Bronchial epithelial cell (primary cell): ENCODE measurements at places on chromosomes 2 and 18. TPM values are rescaled to one million over a fixed set of nuclear protein-coding genes. Genes with fewer than 3 reads are reported as not detected.
A peak's percentile ranks its signal among the peaks of the same experiment; 100 is the strongest.

The AFG3L2 gene
- 57.0 and 67.1 TPM in 2 replicates for total RNA-seq

The TRABD2A gene
- total RNA-seq = 0.64 and 1.3 TPM in 2 replicates

The EVA1A gene
- total RNA-seq = 4.6 and 5.8 TPM in 2 replicates

The ANTXR1 gene
- 1.5 and 3.7 TPM in 2 replicates for total RNA-seq

The LYPD6B gene
- 14.7 and 34.2 TPM in 2 replicates for total RNA-seq

The CCDC141 gene
- not detected in 2 replicates for total RNA-seq

The KCNG2 gene
- not detected in 2 replicates for total RNA-seq

The HOXD9 gene
- not detected in 2 replicates for total RNA-seq

- DNase-seq = no peak
Observed at GRCh38 chr2:66431846-66432587, 2.9 kb upstream of the MEIS1 start.

DNA sequence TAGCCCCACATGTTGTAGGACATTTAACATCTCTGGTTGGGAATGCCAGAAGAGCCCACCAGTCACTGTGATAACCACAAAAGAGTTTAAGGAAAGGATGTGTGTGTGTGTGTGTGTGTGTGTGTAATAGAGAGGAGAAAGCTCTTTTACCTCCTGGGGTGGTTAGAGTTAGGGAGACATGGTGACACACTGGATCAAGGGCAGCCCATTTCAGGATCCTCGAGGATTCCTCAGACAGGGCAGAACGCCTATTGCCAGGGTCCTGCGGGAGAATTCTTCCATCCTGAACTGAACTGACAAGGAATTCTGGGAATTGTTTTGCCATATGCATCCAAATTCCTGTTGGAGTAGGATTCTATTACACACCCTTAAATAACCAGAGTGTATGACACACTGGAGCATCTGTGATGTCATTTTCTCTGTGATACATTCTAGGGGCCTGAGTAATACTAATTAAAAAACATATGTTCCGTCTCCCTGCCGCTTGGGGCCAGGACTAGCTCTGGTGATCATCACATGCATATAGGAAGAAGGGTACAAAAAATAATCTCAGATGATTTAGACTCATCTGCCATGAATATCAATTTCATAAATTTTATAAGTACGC is 156.4 kb upstream of the MMADHC start:
- DNase-seq = peak; percentile 84

DNA sequence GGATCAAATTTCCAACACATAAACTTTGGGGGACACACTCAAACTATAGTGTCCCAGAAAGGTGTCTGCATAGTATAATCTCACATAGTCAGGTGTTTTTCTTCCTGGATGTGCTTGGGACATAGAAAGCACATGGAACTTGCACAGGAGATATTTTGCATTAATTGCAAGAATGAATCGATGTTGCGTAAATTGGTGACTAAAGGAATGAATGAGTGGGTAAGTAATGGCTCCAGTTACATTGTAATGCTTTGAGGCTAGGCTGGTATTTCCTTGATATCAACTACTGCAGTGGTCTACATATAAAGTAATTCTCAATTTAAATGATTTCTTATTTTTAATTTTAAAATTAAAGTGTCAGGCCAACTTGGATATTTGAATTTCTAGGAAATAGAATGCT is 53.4 kb downstream of the SH3RF3 start:
- DNase-seq = peak; percentile 56

- no peak for DNase-seq
Observed at GRCh38 chr2:203940039-203940438, 3.5 kb downstream of the ICOS start.

GRCh38 chr2:127361929-127362885 is 25.6 kb downstream of the MAP3K2 start:
- no peak for DNase-seq

GRCh38 chr2:129277585-129277981 is 701.9 kb upstream of the RAB6C start:
- peak; percentile 52 for DNase-seq

GRCh38 chr2:72689579-72690195 is 136.1 kb downstream of the EXOC6B start:
- DNase-seq = no peak

GRCh38 chr2:176768185-176768584 is 444.4 kb upstream of the HNRNPA3 start:
- DNase-seq = no peak

DNA sequence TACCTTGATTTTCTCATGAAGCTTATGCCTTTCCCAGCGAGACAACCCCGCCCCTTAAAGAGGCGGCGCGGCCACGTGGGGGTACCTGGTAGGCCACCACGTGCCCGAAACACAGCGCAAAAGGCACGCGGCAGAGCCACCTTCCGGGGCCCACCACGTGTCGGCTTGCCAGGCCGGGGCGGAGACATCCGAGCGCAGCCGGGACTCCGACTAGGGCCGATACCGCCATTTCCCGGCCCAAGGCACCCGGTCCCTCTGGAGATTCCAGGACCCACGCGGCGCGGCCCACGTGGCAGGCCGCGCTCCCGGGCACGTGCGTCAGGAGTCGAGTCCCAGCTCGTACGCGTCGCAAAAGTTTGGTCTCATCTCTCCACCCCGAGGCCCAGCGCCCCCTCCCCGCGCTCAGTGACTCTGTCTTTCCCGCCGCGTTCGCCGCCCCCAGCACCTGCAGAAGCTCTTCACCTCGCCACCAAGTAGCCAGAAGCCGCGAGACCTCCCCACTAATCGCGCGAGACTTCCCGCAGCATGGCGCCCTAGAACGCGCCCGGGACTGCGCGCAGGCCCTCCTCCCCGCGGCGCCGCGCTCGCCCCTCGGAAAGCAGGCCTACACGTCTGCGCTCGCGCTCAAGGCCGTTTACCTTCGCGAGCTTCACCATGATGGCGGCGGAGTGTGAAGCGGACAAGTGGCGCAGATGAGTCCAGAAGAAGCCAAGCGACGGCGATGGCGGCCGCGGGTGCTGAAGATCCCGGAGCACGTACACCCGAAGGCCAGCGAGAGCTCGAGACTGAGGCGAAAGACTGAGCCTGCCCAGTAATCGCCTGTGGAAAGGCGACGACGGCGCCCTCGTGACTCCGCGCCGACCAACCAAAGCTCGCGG is at the start of gene NCL:
Gene NCL, minus strand, starts transcription at position 787 of the 878 bp plus-strand sequence. Its CDS starts 131 bp downstream, at position 656.
- DNase-seq = peak; percentile 92

DNA sequence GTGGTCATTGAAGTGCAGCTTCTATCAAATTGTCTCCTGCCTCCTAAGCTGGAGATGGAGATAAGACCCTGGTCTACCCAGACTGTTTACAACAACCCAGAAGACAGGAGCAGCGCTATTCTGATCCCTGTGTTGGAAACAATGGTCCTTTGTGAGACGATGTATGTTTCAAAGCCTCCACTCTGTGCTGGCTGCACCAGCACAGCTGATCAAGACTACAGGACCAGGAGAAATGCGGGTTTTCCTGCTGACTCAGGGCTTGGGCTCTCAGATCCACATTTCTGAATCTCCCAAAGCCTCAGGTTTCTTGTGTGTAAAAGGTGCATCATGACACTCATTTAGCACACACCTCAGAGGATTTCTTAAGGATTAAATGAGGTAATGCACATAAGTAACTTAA is 92.0 kb downstream of the POU3F3 start:
- peak; percentile 26 for DNase-seq

DNA sequence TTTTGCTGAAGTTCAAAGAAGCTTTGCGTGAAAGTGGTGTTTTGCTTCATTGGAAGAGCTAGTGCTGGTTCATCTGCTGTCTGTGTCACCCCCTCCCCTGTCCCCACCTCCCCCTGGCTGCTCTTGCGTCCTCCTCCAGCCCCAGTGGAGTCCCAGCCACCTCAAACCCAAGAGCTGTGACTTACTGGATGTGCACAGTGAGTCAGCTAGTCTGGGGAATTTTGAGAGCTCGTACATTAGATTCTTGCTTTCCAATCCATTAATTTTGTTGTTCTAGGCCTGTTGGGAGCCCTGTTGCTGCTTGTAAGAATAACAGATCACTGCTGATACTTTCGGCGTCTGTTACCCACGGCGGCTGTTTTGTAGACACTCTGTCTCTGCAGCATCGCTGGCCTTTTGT is 412.1 kb downstream of the TSN start:
- no peak for DNase-seq

GRCh38 chr2:240293557-240294461 is 141.7 kb upstream of the GPC1 start:
- DNase-seq = no peak

- DNase-seq = peak; percentile 39
Observed at GRCh38 chr2:121335294-121336290, 50.6 kb upstream of the TFCP2L1 start.

GRCh38 chr18:74689251-74689650 is 91.6 kb downstream of the ZNF407 start:
- no peak for DNase-seq

DNA sequence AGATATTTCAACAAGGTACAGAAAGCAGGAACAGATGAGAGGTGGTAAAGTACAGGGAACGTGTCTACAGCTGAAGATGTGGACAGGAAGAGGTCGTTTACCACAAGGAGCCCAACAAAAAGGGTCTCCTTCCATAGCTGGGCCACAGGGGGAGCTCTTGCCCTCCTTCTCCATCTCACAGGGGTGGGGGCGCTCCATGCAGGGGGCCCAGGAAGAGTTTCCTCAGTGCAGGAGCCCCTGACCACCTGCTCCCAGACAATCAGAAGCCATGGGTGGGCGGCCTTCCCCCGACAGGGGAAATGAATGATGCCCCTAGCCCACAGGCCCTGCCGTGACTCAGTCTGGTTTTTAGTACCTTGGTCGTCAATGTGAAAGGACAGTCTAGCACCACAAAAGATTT is 163.6 kb upstream of the ZNF516 start:
- no peak for DNase-seq

DNA sequence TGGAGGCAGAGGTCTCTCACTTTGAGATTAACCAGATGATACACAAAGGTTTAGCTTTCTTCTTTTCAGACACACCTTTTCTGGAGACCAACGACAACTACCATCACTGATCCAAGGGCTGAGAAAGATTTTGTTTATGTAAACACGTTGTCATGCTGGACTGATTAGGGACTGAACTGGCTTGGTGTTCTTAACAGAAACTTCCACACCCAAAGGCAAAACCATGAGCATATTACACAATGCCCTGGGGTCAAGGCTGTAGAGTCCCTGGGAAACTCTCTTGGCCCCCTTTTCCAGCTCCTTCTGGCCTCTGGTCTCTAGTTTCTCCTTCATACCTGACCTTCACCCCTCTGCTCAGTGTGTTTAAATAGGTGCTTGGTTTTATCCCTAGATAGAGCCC is 447.0 kb upstream of the TCF4 start:
- no peak for DNase-seq

GRCh38 chr2:222703886-222704285 is 32.4 kb downstream of the MOGAT1 start:
- DNase-seq = no peak

GRCh38 chr2:176583607-176584006 is 314.4 kb downstream of the MTX2 start:
- peak; percentile 77 for DNase-seq

- DNase-seq = no peak
Observed at GRCh38 chr18:12844391-12844790, 39.6 kb downstream of the PTPN2 start.

GRCh38 chr2:127810619-127811396 is at the start of gene WDR33:
TSS of gene WDR33 (minus strand) at chr2:127811171. CDS start at chr2:127770981, 40,190 bp downstream.
- DNase-seq = peak; percentile 86
